ENCODE measurements at places on chromosomes 2 and 18.

DNA sequence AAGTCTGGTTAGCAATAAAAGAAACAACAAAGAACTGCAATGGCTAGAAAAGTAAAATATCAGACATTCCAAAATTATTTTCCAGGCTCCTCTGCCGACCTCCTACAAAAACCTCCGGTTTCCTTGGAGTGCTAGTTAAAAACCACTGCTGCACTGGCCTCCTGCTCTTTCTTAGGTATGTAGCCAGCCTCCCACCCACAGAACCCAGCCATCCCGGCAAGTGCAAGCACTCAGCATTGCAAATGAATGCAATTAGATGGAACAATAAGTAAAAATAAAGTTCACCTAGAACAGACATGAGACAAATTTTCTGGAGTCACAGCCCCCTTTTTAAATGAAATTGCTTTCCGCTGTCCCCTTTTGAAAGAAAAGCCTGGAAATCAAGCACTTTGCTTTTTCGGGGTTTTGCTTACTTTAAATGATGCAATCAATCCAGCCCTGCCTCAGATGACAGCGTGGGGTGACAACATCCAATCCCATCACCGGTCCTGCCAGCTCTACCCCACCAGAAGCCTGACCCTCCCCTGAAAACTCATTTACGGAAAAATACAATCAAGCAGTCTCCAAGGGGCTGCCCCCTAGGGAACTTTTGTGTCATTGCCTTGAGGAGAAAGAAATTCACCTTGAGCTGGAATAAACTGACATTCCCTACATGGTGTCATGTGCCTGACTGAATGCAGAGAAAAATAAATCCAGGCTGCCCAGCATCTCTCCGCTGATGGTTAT, 199.8 kb downstream of the EPHA4 start:
- no peak for DNase-seq

DNA sequence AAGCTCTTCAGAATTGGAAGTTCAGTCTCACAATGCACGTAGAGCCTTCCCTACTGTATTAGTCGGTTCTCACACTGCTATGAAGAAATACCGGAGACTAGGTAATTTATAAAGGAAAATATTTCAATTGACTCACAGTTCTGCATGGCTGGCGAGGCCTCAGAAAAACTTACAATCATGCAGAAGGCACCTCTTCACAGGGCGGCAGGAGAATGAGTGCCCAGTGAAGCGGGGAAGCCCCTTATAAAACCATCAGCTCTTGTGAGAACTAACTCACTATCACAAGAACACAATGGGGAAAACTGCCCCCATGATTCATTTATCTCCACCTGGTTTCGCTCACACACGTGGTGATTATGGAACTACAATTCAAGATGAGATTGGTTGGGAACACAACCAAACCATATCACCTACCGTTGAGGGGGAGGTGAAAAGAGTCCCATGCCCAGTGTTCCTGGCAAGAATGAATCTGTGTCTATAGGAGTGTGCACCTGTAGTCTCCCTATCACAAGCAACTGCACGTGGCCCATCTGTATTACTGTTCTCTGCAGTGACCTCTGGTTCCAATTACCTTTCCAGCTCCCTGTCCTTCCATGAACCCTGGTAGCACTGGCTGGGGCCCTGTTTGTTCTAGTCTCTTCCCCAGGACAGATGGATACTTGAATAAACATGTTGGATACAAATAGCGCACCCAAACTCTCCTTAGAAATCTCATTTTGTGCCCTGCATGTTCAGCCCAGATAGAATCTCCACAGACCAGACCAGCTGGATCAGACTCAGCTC, 44.4 kb upstream of the ATL2 start:
- no peak for DNase-seq

DNA sequence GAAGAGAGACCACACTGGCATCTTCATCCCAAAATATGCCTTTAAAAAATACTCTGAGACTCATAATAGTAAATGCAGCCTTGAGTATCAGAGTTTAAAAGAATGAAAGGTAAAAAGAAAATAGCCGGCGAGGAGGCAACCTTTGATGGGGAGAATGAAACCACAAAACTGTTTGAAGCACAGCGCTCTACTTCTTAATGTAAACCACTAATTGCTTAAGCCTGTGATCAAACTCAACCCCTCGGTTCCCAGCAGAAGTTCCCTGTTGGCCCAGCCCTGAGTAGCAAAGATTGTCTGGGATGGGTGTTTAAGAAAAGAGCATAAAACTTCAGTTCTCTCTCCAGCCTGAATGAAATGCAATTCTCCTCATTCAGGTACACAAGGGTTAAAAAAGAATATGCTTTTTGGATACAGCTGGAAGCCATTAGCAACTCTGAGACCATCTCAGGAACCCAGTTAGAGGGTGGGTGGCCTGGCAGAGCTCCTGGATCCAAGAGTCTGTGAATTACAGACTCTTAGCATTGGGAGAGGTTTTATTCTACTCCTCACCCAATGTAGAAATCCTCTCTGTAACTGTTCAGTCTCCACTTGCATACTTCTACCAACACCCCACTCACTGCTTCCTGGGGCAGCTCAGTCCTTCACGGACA, 44.8 kb downstream of the VIT start:
- DNase-seq, result no peak

- DNase-seq, result no peak
These were observed 76.4 kb downstream of the BOD1L2 start for GRCh38 chr18:57223144-57223870.

- DNase-seq, result no peak
These were observed 12.2 kb downstream of the RNASEH1 start for GRCh38 chr2:3545788-3546478.

GRCh38 chr2:206245265-206245672, 29.2 kb upstream of the ZDBF2 start:
- no peak for DNase-seq

DNA sequence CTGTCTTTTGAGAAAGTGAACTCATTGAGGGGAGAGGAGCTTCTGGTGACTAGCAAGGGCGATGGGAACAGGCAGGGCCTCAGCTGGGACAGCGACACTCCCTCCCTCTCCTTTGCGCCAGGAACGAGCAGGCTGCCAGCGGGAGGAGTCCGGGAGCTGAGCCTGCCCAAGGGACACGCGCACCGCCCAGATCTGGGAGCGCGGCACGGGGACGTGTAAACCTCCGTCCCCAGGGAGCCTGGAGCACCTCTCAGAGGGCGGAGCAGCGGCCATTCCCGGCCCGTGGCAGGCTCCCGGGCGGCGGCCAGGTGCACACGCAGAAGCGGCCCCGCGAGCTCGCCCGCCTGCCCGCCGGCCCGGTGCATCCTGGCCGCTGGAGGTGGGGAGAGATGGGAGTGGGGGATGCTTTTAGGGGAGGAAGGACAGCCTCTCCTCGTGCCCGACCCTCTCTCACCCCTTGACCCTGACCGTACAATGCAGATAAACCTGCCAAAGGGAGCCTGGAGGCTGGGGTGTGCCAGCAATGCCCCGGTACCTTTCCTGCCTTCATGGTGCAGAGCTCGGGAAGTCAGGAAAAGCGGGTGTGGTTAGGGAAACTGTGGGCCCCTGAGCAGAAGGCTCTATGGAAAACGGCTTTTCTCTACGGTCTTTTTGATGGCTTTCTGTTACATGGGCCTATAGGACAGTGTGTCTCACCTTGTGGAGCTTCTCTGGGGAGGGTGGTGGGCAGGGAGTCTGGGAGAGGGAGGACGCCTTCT, 2.2 kb downstream of the AQP4 start:
- DNase-seq, result no peak

GRCh38 chr2:199975273-199975895, 20.0 kb downstream of the MAIP1 start:
- DNase-seq, result no peak

GRCh38 chr18:11357678-11358077, 208.3 kb upstream of the PIEZO2 start:
- no peak for DNase-seq

GRCh38 chr2:180231015-180231414, 223.9 kb upstream of the CWC22 start:
- no peak for DNase-seq

GRCh38 chr2:172736424-172737174, 954 bp downstream of the RAPGEF4 start:
- no peak for DNase-seq

- no peak for DNase-seq
These were observed 15.2 kb downstream of the SMYD1 start for GRCh38 chr2:88082781-88083180.

DNA sequence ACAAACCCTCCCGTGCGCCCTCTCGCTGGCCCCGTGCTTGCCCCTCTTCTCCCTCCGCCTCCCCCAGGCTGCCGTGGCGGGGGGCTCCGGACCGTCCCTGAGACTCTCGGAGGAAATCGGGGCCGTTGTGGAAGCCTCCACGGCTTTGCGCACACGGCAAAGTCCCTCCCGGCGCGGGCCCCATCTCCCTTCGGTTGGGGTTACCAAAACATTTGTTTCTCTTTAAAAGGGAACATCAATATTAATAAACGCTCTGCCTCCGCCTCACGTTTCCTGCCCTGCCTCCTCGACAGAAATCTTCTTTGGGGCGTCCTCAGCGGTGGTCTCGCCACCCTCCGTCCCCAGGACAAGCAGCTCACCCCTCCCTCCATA, 3.8 kb downstream of the PAX3 start:
- no peak for DNase-seq

DNA sequence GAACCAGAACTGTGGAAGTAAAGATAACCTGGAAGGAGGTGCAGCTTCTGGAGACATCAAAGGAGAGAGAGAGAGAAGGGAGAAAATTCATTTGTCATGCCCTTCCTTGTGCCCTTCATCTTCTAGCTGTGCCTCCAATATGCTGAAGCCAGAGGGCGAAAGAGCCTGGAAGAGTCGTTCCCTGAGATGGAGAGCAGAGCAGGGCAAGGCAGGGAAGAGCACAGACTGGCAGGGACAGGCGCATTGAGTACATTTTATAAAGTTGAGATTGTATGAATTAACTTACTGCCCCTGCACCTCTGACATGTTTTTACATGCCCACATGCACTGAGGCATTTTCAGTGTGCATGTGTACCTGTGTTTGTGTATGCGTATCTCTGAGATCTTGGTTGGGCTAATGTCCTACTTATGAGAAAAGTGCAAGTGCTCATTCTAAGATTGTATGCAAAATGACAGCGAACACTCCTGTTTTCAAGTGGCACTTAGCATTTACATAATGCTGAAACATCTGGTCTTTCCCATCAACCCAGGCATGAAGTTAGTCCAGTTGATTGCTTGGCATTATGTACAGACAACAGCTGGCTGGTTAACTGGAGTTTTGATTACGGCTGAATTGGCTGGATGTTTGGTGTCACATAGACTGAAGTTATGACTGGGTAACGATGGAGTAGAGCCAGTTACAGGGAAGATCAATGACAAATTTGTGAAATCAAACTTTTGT, 23.7 kb upstream of the MMADHC start:
- DNase-seq, result no peak

DNA sequence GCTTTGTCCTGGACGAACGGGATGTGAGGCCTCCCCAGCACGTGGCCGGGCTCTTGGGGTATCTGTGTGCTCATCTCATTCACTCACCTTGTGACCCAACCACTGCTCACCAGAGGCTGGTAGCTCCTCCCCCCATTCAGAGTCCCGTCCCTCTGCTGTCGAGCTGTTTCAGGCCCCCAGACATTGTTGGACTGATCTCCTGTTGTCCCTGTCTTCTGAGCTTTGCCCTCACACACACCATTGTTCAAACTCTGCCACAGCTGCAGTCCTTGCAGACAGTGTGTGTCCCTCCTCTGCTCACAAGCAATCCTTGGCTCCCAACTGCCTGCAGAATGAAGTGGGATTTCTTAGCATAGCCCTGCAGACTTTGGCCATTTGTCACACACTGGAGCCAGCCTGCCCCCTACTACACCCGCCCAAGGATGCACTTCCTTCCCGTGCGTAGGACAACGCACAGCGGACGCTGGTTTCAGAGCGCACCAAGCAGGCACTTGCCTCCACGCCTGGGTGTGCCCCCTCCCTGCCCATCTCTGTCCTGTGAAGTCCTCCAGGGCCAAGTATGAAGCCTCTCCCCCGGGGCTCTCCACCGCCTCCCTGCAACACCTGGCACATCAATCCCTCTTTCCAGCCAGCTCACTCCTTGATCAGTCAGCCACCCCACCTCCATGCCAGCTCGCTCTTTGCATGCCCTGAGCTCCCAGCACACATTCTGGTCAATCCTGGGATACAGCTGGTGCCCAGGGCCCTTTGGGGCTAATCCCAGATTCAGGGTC, 16.5 kb upstream of the PRLH start:
- DNase-seq, result no peak

- no peak for DNase-seq
These were observed 476.4 kb upstream of the SPHKAP start for GRCh38 chr2:228657807-228658402.

GRCh38 chr2:149451417-149452165, 121.2 kb downstream of the LYPD6 start:
- no peak for DNase-seq

GRCh38 chr2:237615631-237616249, 11.6 kb upstream of the LRRFIP1 start:
- no peak for DNase-seq

DNA sequence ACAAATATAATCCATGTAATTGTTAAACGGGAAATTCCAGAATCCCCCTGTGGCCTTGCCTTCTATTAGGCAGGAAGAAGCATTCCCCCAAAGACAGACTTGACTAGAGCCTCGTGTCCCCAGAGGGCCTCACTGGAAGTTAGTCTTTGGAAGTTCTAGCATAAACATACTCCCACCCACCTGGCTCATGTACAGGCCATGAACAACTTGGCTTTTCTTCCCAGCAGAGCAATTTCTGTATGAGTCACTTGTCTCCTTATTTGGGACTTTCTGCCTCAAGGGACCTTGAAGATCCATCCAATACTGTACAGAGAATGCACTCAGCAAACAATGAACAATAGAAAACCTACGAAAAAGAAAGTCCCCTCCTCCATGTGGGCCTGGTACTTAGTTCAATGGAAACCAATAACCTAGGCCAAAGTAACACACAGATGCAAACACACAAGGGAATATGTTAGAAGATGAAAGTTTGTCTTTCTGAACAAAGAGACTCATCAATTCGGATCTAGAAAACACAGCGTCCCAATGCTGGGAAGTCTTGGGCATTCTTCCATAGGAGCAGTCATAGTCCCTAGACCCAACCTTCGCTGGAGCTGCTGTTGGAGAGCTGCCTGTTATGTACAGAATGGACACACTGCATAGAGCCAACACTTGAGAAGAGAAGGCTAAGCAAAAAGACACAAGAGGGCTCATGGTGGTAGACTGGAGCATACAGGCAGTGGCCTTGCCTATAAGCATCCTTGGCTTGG, 303.5 kb downstream of the HRH4 start:
- no peak for DNase-seq

- no peak for DNase-seq
These were observed 2.9 kb downstream of the PROKR1 start for GRCh38 chr2:68646303-68646702.

- no peak for DNase-seq
These were observed 4.0 kb upstream of the ALLC start for GRCh38 chr2:3654011-3654410.

DNA sequence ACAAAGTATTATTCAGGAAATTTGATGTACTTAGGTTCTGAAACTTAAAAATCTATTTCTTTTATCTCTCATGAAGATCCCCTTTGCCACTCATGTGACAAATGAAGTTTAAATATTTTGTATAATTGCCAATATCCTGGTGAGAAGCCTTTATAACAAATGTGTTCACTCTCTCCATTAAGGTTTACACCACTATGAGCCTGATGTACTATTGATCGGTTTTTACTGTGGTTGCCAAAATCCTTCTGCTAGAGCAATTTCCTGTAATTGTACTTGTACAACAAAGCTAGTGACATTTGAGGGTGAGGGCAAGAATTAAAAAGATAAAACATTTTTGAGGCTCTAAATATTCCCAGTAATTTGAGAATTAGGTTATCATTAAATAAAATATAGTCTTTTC, 222.3 kb upstream of the CDH19 start:
- DNase-seq, result no peak

- DNase-seq, result no peak
These were observed 196.6 kb upstream of the COPS8 start for GRCh38 chr2:236888794-236889780.
